ENCODE measurements at places on chromosomes 2 and 18.

- no peaks in the 10 kb centered on the region for H3K4me1 ChIP-seq
- no peaks in the 10 kb centered on the region for H3K36me3 ChIP-seq
- no peak overlapping the region for H3K27ac ChIP-seq
- no peak overlapping the region for H3K4me3 ChIP-seq
- no peaks in the 10 kb centered on the region for H3K27me3 ChIP-seq
- no peak for DNase-seq
These were observed 101.1 kb downstream of the ZBTB7C start for GRCh38 chr18:48308027-48308635.

GRCh38 chr2:200447139-200447855 is 62.6 kb downstream of the KCTD18 start:
- no peak overlapping the region for H3K4me3 ChIP-seq
- H3K27me3 ChIP-seq: no peaks in the 10 kb centered on the region
- no peaks in the 10 kb centered on the region for H3K36me3 ChIP-seq
- H3K4me1 ChIP-seq: peaks cover 57% of the 10 kb centered on the region
- peak overlapping the region; percentile 18 for H3K27ac ChIP-seq
- no peak for DNase-seq

DNA sequence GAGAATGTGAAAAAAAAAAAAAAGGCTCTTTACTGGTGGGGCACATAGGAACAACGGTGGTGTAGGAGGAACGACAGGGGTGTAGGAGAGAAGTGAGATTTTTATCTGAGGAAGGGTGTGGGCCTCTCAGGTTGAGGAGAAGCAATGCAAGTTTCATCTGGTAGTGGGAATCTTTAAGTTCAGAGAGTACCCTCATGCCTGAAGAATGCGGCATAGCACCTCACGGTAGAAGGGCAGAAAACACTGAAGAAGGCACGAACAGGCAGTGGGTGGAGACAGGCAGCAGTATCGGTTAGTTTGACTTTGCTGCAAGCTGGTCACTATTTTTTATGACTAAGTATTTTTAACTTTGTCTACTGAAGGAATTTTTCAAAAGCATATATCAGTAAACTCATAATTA is 52.2 kb upstream of the TSPYL6 start:
- H3K36me3 ChIP-seq: no peaks in the 10 kb centered on the region
- no peaks in the 10 kb centered on the region for H3K4me1 ChIP-seq
- no peak overlapping the region for H3K27ac ChIP-seq
- no peak for DNase-seq
- H3K4me3 ChIP-seq: no peak overlapping the region
- H3K27me3 ChIP-seq: no peaks in the 10 kb centered on the region

GRCh38 chr2:100627330-100628300 is 64.8 kb downstream of the PDCL3 start:
- H3K27ac ChIP-seq: no peak overlapping the region
- no peak for DNase-seq
- H3K4me3 ChIP-seq: no peak overlapping the region
- no peaks in the 10 kb centered on the region for H3K36me3 ChIP-seq
- no peaks in the 10 kb centered on the region for H3K27me3 ChIP-seq

GRCh38 chr18:27668158-27668557 is 483.1 kb upstream of the CHST9 start:
- H3K36me3 ChIP-seq: no peaks in the 10 kb centered on the region
- no peaks in the 10 kb centered on the region for H3K27me3 ChIP-seq
- H3K4me1 ChIP-seq: no peaks in the 10 kb centered on the region
- no peak for DNase-seq

DNA sequence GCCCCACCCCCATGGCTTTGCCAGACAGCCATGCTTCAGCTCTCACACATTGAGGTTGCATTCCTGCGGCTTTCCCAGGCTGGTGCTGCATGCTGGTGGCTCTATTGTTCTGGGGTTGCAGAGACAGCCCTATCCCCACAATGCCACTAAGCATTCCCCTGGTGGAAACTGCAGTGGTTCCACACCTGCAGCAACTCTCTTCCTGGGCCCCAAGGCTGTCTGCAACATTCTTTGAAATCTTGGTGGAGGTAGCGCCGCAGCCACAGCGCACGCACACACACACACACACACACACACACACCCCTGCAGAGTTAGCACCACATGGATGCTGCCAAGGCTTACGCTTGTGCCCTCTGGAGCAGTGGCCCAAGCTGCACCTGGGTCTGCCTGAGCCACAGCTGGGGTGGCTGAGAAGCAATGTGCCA is 21.4 kb downstream of the SFXN5 start:
- H3K27ac ChIP-seq: no peak overlapping the region
- no peak for DNase-seq
- H3K36me3 ChIP-seq: no peaks in the 10 kb centered on the region

DNA sequence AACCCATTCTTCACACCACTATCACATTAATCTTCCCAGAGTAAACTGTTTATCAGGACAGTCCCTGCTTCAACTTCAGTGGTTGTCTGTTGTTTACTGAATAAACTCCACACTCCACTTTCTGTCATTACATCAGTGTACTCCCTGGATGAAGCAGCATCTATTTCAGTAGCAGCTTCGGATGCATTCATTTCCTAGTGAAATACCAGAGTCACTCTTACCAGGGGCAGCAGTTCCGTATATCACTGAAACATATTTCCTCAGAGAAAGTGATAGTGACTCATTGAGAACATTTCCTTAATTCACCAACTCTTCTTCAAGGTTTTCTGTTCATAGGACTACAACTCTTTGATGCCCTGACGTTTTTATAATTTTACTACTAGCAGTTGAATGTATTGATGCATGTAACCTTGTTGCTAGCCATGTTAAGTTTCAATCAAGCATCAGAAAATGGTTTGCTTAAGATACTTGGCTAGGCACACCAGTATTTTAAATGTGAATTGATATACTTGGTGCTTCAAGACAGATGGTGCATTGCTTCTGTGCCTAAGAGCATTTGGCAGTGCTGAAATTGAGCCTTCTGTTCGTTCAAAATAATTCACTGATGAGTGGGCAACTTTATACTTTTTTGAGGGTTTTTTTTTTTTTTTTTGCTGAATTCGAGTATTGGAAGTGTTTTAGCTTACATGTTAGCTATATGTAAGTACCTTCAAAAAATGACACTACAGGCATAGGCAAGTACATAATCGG is 92.3 kb downstream of the UBE2E3 start:
- no peak overlapping the region for H3K4me3 ChIP-seq
- DNase-seq: no peak
- H3K27ac ChIP-seq: no peak overlapping the region
- no peaks in the 10 kb centered on the region for H3K27me3 ChIP-seq

DNA sequence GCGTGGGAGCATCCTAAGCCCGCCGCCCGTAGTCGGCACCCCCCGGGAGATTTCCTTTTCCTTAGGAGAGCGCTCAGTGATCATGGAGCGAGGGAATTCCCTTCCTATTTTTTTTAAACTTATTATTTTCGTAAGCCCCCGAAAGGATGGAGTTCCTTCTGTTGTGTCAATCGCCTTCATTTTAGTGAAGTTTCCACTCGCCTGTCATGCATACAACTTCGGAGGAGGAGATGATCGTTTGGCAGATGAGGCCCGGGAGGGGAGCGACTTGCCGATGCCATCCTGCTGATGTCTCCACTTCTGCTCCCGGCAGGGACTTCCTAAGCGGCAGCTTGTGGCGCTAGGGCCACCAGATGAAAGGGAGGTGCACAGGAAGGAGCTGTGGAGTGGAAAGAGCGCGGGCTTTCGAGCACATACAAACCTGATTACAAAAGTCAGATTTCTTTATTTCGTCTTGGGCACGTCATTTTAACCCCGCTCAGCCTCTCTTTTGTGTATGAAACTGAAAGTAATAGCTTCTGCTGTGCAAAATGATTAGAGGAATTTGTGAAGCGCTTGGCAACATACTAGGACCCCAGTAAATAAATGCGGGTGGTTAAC is at the start of gene ADGRF3:
ADGRF3 (minus strand) TSS at position 336 of the 600 bp plus-strand sequence. CDS start 555 bp downstream, outside the sequence.
- no peaks in the 10 kb centered on the region for H3K27me3 ChIP-seq
- H3K4me1 ChIP-seq: peaks cover 19% of the 10 kb centered on the region
- H3K27ac ChIP-seq: peak within 1 kb of the TSS; percentile 84
- peak within 1 kb of the TSS; percentile 88 for H3K4me3 ChIP-seq
- peak; percentile 63 for DNase-seq
